NCI-H2081 (cell line): ENCODE measurements at places on chromosomes 5 and 9.

DNA sequence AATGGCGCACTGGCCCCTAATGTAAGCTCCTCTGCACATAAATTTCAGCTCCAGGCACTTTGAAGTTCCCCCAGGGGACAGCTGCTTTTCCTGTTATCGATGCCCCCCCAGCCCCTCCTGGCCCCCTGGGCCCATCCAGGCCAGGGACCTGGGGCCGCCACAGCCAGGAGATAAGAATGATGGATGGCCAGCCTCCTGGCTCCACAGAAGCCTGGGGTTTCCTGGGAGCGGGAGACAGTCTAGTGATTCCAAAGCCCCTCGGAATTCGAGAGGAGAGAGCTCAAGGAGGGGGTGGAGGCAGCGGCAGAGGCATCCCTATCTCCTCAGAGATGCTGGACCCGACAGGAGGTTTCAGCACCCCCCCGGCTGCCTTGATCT is 98.4 kb upstream of the HAND1 start:
- DNase-seq: no peak

GRCh38 chr5:126794157-126794828 is 17.4 kb downstream of the LMNB1 start:
- no peak for DNase-seq

- no peak for DNase-seq
Observed at GRCh38 chr5:57956636-57957035, 474.0 kb upstream of the ACTBL2 start.

DNA sequence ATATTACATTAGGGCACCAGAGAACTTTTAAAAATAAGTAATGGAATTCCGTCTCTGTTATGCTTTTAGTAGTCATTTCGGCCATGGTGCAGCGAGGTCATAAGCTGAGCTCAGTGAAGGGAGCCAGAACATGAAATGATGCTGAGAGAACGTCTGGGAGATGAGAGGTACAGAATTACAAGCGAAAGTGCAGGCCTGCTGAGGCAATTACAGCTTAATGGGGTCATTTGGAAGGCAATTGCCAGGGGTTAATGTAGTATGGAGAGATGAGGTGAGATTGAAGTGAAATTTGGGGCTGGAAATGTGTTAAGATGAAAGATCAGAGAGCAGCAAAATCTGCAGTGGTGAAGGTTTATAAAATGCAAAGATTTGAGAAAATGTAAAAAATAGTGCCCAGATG is 96.5 kb downstream of the PBX3 start:
- peak; percentile 62 for DNase-seq

- DNase-seq: no peak
Observed at GRCh38 chr9:35660966-35661415, 2.9 kb downstream of the CCDC107 start.

DNA sequence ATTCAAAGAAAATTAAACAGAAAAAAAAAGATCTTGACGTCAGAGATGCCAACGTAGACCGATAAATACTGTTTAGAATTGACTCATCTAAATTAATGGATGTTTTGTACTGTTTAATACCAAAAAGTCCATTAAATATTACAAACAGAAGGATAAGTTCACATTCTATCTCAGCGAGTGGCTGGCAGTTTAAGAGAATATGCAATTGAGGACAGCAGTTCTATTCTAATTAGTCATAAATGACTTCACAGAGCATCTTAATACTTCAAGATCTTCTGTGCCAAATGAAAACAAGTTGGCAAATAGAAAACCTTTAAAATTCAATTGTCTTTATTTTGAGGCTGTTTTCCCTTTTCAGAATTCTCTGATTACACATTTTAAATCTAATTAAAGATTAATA is 326.6 kb upstream of the NREP start:
- no peak for DNase-seq
